ENCODE measurements at places on chromosomes 13 and 19.
A peak's percentile ranks its signal among the peaks of the same experiment; 100 is the strongest.

GRCh38 chr13:74891610-74892009, 590.4 kb downstream of the TBC1D4 start:
- DNase-seq, result no peak

DNA sequence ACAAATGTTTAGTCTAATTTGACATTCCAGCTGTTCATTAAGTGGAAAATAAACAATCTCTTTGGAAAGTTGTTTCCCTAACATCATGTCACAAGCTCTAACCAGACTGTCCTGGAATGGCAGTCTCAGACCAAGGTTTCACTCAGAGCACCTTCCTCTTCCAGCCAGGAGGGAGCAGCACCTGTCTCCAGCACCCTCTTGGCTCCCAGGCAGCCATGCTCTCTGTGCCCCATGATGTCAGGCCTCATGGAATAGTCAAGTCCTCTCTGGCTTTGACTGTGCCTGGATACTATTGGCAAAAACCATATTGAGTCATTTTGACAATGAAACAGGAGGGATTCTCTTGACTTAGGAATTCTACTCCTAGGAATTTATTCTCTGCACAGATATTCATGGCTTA, 171.4 kb downstream of the OXGR1 start:
- no peak for DNase-seq

GRCh38 chr19:54268936-54269335, 11.9 kb upstream of the LILRB5 start:
- DNase-seq, result no peak

DNA sequence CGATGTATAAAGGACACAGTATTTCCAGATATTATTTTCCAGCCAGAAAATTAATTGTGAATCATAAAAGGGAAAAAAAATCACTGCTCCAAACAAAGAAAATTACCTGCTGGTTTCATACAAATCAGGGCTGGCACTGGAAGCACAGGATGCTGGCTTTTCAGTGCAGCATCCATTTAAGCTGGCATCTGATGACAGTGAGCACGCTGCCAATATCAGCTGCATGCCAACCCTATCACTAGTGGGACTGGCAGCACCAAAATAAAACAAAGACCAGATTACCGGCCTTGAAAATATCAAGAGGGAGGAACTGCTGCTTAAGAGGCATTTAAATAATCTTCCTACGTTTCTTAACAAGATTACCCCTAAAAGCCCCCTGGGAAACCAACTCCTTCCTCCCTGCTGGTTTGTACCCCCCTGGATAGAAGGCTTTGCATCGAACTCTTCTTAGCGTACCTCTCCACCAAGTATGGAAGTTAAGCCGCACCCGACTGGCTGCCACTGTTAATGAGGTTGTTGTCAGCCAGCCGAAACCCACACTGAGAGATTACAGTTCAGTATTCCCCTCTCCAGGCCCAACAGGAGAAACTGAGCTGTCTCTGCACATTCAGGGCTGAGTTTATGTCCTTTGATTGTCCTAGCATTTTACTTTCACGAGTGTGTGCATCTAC, 257.8 kb downstream of the EFNB2 start:
- no peak for DNase-seq

- no peak for DNase-seq
These were observed 67.9 kb upstream of the ZNF724 start for GRCh38 chr19:23318143-23318542.

DNA sequence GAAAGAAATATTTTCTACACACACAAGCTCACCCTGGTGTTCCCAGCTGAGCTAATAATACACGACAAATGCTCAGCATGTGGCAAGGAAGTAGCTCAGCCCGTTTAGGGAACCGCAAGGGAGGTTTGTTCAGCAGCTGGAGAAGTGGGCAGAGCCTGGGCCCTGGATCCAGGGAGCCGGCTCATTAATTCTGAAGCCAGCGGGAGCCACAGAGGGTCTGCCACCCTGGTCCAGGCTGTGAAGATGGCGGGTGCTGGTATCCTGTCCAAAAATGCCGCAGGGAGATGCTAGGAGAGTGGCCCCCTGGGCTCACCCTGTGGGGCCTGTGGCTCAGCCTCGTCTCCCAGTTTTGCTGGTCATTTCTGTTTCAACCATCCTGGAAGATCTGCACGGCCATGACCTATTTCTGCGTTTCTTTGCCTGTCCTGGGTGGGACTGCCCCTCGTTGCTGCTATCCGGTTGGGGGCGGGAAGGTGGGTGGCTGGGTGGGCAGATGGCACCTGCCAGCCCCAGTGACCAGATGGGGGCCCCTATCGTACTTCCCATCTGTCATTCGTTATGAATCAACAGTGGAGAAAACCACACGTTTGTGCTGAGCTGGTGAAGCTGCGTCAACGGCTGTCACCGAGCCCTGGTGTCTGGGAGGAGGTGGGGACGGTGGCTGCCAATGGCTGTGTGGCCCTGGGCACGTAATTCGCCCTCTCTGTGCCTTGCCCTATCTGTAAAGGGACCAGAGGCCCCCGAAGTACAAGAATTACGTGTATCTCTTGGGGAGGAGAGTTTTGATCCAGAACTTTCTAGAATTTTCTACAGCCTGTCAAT, 2.7 kb upstream of the GNA15 start:
- DNase-seq, result peak; percentile 82

GRCh38 chr13:99991013-99991827, 9.6 kb downstream of the ZIC2 start:
- DNase-seq, result no peak

GRCh38 chr19:3266792-3267514, 42.5 kb downstream of the CELF5 start:
- DNase-seq, result no peak

- no peak for DNase-seq
These were observed 39.5 kb upstream of the CNMD start for GRCh38 chr13:52779103-52779502.

- no peak for DNase-seq
These were observed 542.6 kb downstream of the DCT start for GRCh38 chr13:93936901-93937300.

DNA sequence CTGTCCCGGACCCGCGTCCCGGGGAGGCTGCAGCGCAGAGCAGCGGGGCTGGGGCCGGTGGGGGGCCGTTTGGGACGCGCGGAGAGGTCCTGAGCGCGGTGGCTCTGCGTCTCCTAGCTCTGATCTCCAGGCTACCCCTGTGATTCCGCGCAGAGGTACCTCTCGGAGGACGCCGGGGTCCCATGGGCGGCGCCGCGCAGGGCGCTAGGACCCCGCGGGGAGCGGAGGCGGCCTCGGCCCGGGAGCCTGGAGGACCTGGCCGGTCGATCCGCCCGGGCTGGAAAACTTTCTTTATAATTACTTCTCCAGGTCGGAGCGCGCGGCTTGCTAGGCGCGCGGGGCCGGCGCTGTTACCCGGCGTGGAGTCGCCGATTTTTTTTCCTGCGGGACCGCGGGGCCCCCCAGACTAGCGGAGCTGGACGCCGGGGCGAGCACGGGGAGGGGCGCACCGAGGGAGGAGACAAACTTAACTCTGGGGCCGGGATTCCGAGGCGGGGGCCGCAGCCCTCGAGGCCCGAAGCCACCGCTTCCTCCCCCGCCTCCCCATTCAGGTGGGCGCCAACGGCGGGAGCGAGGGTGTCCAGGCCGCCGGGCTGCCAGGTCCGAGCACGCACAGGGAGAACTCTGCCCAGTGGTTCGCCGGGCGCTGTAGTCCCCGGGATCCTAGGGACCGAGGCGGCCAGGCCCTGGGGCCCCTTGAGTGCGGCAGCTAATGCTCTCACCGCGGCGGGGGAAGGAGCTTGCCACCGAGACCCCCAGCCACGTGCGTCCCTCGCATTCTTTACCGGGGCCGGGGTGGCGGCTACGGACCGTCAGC, 848 bp upstream of the CEBPA start:
- no peak for DNase-seq

- no peak for DNase-seq
These were observed 41.7 kb downstream of the SIAH3 start for GRCh38 chr13:45809801-45810394.

DNA sequence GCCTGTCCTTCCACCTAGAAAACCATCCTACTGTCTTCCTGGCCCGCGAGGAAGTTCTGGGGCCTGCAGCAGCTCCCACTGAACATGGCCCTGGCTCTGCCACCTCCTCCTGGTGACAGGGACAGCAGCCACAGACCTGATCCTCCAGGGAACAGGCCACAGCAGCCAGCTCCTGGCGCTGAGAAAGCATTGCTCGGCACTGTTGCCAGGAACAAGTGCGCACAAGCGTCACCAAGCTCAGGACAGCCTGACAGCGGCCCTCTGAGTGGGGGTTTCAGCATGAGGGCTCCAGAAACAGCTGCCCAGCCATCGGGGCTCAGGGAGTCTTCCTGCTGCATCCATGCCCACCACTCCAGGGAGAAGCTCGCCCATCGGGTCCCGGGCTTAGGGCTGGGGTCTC, 21.9 kb downstream of the AP3D1 start:
- DNase-seq, result no peak

- no peak for DNase-seq
These were observed 3.0 kb upstream of the C19orf81 start for GRCh38 chr19:50646074-50646807.

- no peak for DNase-seq
These were observed 7.2 kb downstream of the UHRF1 start for GRCh38 chr19:4916292-4917082.

- no peak for DNase-seq
These were observed 49.3 kb downstream of the UBL3 start for GRCh38 chr13:29801102-29801501.

DNA sequence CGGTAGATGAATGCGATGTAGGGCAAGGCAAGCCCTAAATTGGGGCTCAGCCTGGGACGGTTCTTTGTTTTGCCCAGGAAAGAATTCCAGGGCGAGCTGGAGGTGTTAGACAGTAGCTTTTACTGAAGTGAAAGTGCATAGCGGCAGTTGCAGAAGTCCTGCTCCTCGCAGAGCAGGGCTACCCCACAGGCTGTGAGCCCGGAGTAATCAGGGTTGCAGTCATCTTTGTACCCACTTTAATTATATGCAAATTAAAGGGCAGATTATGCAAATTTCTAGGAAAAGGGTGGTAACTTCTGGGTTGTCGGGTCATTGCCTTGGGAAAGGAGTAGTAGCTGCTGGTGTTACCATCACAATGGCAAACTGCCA, 30.5 kb downstream of the VAV1 start:
- DNase-seq, result no peak

DNA sequence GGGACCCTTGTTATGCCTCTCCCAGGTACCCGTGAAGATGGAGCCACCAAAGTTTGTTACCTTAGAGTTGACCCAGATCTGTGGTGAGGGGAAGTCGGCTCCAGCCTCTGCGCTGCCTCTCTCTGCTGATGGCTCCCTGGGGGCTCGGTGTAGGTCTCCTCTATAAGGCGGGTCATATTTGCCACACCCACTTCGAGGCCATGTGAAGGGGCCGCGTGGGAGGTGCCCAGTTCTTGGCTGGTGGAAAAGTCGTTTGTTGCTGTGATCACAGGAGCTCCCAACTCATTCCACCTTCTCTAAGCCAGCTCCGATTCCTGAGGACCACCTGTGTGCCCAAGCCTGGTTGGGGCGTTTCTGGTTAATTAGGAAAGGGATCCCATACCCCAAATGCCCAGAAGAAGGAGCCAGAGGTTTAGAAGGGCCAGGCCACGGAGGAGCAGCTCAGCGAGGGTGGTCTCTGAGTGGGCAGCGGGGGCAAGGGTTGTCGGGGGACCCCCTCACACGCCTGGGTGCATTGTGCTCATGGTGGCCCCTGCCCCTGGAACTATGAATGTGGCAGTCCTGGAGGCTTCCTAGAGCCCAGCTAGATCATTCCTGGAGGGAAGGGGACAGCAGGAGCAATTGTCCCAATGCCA, 296.5 kb downstream of the ZNF536 start:
- DNase-seq, result no peak

- DNase-seq, result no peak
These were observed 31.6 kb downstream of the WDR87 start for GRCh38 chr19:37874784-37875183.

- no peak for DNase-seq
These were observed 1339.4 kb downstream of the EFNB2 start for GRCh38 chr13:105196052-105196451.

DNA sequence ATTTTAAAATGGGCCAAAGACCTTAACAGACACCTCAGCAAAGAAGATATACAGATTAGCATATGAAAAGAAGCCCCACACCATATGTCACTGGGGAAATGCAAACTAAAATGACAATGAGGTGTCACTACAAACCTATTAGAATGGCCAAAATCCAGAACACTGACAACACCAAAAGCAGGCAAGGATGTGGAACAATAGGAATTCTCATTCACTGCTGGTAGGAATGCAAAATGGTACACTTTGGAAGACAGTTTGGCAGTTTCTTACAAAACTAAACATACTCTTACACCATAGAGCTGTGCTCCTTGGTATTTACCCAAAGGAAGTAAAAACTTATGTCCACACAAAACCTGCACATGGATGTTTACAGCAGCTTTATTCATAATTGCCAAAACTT, 23.1 kb downstream of the ELF1 start:
- no peak for DNase-seq

- DNase-seq, result no peak
These were observed 33.6 kb downstream of the NALCN start for GRCh38 chr13:101382701-101383100.

- no peak for DNase-seq
These were observed 198.1 kb downstream of the VWA8 start for GRCh38 chr13:41762796-41763195.

DNA sequence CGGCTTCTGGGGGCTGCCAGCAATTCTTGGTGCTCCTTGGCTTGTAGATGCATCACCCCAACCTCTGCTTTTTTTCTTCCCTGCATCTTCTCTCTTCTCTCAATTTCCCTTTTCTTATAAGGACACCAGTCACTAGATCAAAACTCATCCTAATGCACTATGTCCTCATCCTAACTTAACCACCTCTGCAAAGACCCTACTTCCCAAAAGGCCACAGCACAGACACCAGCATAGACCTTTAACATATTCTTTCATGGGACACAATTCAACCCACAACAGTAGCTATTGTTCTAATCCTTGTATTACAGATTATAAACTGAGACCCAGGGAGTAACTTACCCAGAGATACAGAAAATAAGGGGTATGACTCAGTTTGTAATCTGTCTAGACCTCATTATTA, 47.0 kb downstream of the RUBCNL start:
- no peak for DNase-seq

GRCh38 chr13:39385621-39386231, 217.3 kb downstream of the LHFPL6 start:
- DNase-seq, result no peak

Data from stimulated activated CD4-positive, alpha-beta T cell treated with anti-CD3 and anti-CD28 coated beads, Interleukin-1b, Interleukin-23, amount 100 ng/mL, for 24 hours (primary cell).